Activated CD4-positive, alpha-beta memory T cell treated with anti-CD3 and anti-CD28 coated beads for 36 hours (primary cell): ENCODE measurements at places on chromosomes 12 and 14. TPM values are rescaled to one million over a fixed set of nuclear protein-coding genes. Genes with fewer than 3 reads are reported as not detected.

DNA sequence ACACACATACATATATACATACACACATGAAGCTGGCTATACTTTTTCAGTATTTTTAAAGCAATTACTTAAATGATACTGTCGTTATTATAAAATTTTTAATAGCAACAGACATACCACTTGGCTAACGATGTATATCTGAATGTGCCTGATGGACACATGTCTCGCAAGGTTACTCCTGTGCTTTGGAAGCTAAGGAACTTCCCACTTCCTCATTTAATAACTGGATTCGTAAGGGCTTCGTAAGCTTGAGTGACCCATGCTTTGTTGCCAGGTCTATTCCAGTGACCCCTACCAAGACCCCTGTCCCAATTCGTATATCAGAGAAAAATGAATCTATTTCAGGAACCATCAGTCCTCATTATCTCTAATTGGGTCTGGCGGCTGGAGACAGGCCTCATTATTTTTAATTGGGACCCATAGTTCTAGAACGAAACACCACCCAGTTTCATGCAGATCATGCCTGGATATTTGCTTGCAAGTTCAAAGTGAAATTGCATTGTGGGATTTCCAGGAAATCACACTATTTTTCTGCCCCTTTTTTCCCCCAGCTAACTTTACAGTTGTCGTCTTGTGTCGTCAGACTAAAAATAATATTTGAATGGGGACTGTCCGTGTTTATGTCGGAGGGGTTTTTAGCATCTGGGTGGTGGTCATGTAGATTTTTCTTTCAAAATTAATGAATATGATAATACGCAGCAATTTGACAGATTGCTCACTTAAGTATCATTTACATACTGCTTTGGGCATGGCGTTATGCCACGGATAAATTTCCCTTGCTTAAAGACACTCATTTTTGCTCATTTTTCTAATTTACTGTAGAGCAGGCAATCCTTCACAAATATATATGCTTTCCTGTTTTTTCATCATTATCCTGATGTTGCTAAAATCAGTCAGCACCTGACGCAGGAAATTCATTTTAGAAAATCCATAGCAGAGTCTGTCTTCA lies 17.1 kb upstream of the MYO1H start:
- no peak overlapping the region for H3K4me3 ChIP-seq
- no peak for DNase-seq
- no peaks in the 10 kb centered on the region for H3K4me1 ChIP-seq
- peaks cover 4% of the 10 kb centered on the region for H3K27me3 ChIP-seq
- no peak overlapping the region for H3K27ac ChIP-seq

DNA sequence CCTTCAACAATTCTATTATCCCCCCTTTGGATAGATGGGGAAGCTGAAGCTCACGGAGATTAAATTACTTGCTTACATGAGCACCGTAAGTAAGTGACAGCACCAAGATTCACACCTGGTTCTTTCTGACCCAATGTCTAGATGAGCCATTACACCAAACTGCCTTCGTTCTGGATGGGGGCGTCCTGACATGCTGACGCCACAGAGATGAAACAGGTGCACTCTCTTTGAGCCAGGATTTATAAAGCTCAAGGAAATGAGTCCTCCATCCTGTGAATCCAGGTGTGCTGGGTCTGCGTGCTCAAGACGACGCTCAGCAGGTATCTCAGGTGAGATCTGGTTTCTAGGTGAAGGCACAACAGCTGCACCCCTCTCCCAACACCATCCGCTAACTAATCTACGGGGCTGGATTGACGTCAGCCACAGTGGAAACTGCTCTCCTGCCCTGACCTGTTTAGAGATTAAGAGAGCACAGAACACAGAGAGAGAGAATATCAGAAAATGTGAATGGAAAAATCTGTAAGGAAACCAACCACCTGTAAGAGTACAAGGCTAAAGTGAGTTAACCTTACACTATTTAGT lies 61.6 kb downstream of the KSR2 start:
- H3K4me1 ChIP-seq = peaks cover 12% of the 10 kb centered on the region
- no peak overlapping the region for H3K27ac ChIP-seq
- no peaks in the 10 kb centered on the region for H3K36me3 ChIP-seq
- peak; percentile 34 for DNase-seq

DNA sequence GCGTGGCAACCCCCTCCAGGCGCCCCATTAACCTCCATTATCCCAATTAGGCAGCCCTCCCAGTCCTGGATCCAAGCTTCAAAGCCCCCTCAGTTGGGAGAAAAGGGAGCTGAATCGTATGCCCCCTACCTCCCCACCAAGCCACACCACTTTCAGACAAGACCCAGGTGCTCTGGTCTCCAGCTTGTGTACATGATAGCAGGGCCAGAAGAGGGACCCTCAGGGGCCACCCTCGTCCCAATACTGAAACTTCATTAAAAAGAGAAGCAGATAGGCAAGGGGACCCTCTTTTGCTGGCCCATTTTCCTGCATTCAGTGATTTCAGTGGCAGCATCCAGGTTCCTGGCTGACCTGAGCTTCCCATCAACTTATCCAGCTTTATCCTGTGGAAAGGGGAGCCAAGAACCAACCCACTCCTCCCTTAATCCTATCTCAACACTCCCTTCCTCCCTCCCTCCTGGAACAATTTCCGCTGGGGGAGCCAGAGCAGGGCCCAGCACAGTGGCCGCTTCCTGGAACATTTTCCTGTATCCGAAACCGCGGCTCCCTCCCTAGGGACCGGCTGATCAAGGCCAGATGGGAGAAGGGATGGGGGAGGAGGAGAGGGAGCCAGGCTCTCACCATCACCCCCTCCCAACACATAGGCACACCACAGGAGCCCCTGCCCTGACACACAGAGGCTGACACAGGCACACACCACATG lies 9.5 kb upstream of the SP7 start:
- no peaks in the 10 kb centered on the region for H3K36me3 ChIP-seq
- H3K27ac ChIP-seq = no peak overlapping the region
- no peak for DNase-seq
- H3K27me3 ChIP-seq = no peaks in the 10 kb centered on the region
- peaks cover 9% of the 10 kb centered on the region for H3K4me1 ChIP-seq

DNA sequence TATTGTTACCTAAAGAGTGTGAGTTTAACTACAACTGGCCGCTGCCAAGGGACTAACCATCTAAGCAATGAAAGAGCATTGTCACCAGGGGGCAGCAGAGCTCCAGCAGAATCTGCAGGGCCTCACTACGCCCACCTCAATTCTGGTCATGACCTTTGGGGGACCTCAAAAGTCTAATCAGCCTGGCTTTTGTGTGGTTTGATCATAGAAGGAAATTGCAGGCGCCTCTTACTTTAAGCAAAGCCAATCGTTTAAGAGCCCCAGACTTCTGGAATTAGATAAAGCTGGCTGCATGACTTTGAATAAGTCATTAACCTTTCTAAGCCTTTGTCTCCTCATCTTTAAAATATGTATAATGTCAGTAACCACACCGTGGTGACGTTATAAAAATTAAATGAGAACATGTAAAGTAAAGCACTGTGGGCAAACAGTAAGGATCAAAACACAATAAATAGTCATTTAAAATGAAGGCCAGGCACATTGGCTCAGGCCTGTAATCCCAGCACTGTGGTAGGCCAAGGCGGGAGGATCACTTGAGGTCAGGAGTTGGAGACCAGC lies 58.6 kb downstream of the TBX3 start:
- no peak overlapping the region for H3K27ac ChIP-seq
- no peak overlapping the region for H3K4me3 ChIP-seq
- H3K27me3 ChIP-seq = peaks cover 1% of the 10 kb centered on the region
- no peaks in the 10 kb centered on the region for H3K36me3 ChIP-seq

The SART3 gene
- total RNA-seq = 91.5 TPM

DNA sequence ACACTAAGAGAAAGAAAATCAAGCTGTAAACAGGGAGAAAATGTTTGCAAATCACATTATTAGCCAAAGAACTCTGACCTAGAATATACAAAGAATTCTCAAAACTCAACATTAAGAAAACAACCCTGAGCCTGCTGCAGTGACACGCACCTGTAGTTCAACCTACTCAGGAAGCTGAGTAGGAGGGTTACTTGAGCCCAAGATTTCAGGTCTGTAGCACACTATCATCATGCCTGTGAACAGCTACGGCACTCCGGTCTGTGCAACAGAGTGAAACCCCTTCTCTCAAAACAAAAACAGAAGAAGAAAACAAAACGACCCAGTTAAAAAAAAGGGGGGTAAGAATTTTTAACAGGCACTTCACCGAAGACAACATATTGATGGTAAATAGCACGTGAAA lies 20.8 kb downstream of the SAV1 start:
- peaks cover 5% of the 10 kb centered on the region for H3K4me1 ChIP-seq
- H3K36me3 ChIP-seq = peaks cover 6% of the 10 kb centered on the region
- H3K4me3 ChIP-seq = no peak overlapping the region
- no peak overlapping the region for H3K27ac ChIP-seq

The BHLHE41 gene
- total RNA-seq = not detected

- H3K4me1 ChIP-seq = no peaks in the 10 kb centered on the region
- no peaks in the 10 kb centered on the region for H3K36me3 ChIP-seq
- DNase-seq = no peak
- peaks cover 7% of the 10 kb centered on the region for H3K27me3 ChIP-seq
- H3K4me3 ChIP-seq = no peak overlapping the region
Measured at GRCh38 chr12:106126441-106127337, 12.1 kb downstream of the NUAK1 start.

DNA sequence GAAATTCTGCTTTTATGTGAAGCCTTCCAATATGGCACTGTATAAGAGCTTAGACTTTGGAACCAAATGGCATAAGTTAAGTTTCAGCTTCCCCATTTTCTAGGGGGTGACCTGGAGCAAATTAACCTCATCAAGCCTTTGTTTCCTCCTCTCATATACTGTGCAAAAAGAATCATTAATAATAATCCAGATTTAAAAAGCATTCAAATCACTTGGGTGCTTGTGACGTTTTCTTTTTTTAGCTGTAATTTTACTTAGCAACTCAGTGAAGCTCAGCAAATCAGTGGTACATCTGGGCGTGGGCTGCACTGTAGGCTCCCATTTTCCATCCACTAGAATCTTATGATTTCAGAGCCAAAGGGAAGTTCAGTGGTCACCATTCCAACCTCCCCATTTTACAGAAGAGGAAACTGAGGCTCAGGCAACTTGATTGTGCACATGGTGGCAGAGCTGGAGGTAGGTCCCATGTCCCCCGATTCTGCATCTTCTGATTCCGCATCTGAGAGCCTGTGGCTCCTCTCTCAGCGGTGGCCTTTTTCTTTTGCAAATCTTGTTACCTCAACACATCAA lies 131.2 kb downstream of the SNAPC1 start:
- H3K4me3 ChIP-seq = no peak overlapping the region
- H3K36me3 ChIP-seq = no peaks in the 10 kb centered on the region
- H3K4me1 ChIP-seq = peaks cover 16% of the 10 kb centered on the region
- H3K27me3 ChIP-seq = peaks cover 2% of the 10 kb centered on the region
- H3K27ac ChIP-seq = no peak overlapping the region

DNA sequence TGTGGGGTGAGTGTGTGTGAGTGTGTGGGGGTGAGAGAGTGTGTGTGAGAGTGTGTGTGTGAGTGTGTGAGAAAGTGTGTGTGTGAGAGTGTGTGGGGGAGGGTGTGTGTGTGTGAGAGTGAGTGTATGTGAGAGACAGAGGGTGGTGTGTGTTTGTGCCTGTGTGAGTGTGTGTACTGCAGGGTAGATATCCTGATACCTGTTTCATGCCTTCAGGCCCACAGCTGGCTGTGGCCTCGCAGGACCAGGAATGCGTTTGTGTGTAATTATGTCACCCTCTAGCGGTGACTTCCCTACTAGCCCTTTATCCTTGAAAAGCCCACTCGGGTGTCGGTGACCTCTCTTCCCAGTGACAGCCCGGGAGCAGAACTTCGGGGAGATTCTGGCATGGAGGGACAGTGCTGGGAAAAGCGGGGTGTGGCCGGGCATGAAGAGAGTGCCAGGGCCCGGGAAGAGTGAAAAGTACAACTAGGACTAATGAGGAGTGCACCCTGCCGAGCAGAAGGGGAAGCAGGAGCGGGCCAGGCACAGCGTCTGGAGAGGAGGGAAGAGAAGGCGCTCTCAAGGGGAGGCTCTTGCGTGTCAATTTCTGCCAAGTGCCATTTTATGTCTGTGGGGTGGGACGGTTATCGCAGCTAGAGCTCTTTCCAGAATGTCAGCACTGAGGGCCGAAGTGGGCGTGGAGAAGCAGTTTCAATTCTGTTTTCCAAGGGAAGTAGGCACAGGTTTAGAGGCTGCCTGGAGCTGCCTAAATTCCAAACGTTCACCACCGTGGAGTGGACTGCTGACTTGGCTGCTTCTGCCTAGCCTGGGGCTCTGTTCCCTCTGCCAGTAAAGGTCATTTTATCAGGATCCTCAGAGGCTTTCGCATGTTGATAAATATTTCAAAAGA lies 11.0 kb upstream of the FBXL14 start:
- no peaks in the 10 kb centered on the region for H3K27me3 ChIP-seq
- H3K27ac ChIP-seq = peak overlapping the region; percentile 25
- H3K36me3 ChIP-seq = no peaks in the 10 kb centered on the region

DNA sequence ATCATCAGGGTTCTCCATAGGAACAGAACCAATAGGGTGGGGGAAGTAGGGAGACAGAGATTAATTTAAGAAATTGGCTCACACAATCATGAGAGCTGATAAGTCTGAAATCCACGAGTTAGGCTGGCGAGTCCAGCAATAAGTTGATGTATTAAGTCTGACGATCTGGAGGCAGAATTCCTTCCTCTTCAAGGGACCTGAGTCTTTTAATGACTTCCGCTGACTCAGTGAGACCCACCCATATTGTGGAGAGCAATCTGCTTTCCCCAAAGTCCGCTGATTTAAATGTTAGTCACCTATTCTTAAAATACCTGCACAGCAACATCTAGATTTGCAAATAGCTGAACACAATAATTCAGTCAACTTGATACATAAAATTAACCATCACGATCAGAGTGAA lies 97.8 kb downstream of the SPTSSA start:
- peaks cover 13% of the 10 kb centered on the region for H3K27me3 ChIP-seq
- no peaks in the 10 kb centered on the region for H3K36me3 ChIP-seq
- H3K4me1 ChIP-seq = no peaks in the 10 kb centered on the region
- H3K4me3 ChIP-seq = no peak overlapping the region

- H3K27ac ChIP-seq = no peak overlapping the region
- peak; percentile 30 for DNase-seq
- H3K4me3 ChIP-seq = no peak overlapping the region
- no peaks in the 10 kb centered on the region for H3K27me3 ChIP-seq
- peaks cover 41% of the 10 kb centered on the region for H3K4me1 ChIP-seq
Measured at GRCh38 chr12:67484791-67485480, 163.6 kb upstream of the DYRK2 start.

DNA sequence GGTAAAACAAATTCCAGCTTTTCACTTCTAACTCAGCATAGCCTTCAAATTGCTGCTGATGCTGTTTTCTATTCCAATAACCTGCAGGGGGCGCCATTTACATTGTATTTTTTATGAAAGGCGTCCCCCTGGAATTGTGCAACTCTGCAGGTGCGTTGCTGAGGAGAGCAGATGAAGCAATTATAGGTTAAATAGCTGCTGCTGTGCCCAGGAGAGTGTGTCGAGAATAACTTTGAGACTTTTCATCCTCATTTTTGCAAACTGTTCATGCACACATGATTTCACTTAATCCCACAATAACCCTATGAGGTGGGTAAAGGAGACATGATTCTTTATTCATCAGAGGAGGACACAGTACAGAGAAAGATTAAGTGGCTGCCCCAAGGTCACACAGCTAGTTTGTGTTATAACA lies 75.7 kb downstream of the MYRFL start:
- no peaks in the 10 kb centered on the region for H3K27me3 ChIP-seq
- H3K4me3 ChIP-seq = no peak overlapping the region
- H3K4me1 ChIP-seq = no peaks in the 10 kb centered on the region
- DNase-seq = peak; percentile 69
- H3K36me3 ChIP-seq = no peaks in the 10 kb centered on the region
